ENCODE measurements at places on chromosomes 12 and 14. TPM values are rescaled to one million over a fixed set of nuclear protein-coding genes. Genes with fewer than 3 reads are reported as not detected.

The NGB gene
- not detected for total RNA-seq

The LRP10 gene
- 109 TPM for total RNA-seq

The ARHGAP9 gene
- 5.1 TPM for total RNA-seq

GRCh38 chr12:106739318-106739717 is 35.2 kb upstream of the RIC8B start:
- H3K4me1 ChIP-seq, result no peaks in the 10 kb centered on the region
- H3K27ac ChIP-seq, result no peak overlapping the region
- H3K36me3 ChIP-seq, result no peaks in the 10 kb centered on the region
- no peak overlapping the region for H3K4me3 ChIP-seq
- no peaks in the 10 kb centered on the region for H3K27me3 ChIP-seq

DNA sequence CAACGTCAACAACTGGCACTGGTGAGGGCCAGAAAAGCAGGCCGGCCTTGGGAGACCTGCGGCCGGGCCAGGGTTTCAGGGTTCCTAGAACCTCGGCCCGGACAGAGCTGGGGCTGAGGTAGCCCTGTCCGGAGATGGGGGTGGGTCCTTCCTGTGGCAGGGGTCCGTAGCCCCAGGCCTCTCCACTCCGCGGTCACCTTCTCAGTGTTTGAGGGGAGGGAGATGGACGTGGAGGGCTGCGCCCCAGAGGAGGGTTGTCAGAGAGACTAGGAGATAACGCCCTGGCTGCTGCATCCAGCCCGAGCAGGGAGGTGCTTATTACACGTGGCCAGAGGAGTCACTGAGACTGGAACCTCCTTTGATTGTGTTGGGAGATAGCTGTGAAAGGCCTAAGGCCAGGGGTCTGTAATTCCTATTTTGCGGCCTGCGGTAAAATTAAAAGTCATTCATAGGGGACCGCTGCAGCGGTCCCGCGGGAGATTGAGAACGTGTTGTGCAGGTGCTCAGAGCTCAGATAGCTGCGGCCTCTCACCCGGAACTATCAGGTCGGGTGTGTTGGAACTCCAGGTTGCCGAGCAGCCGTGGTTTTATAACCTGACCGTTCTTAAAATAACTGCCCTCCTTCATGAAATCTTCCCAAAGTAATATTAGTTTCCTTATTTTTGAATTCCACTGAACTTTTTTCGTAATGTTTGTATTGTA is 507 bp downstream of the AHSA1 start:
- no peak for DNase-seq
- H3K36me3 ChIP-seq, result no peaks in the 10 kb centered on the region
- H3K27me3 ChIP-seq, result no peaks in the 10 kb centered on the region
- H3K27ac ChIP-seq, result peak overlapping the region; percentile 94
- H3K4me3 ChIP-seq, result peak overlapping the region; percentile 90
- peaks cover 23% of the 10 kb centered on the region for H3K4me1 ChIP-seq

- no peaks in the 10 kb centered on the region for H3K36me3 ChIP-seq
- no peak overlapping the region for H3K27ac ChIP-seq
- DNase-seq, result no peak
Measured at GRCh38 chr12:52229836-52230343, 3.2 kb upstream of the KRT7 start.

- H3K27ac ChIP-seq, result no peak overlapping the region
- no peaks in the 10 kb centered on the region for H3K36me3 ChIP-seq
- H3K27me3 ChIP-seq, result no peaks in the 10 kb centered on the region
- no peak overlapping the region for H3K4me3 ChIP-seq
Measured at GRCh38 chr12:48771588-48772112, 17.2 kb downstream of the ADCY6 start.

GRCh38 chr12:1457901-1458300 is 136.5 kb downstream of the FBXL14 start:
- peaks cover 17% of the 10 kb centered on the region for H3K4me1 ChIP-seq
- H3K27me3 ChIP-seq, result no peaks in the 10 kb centered on the region
- no peaks in the 10 kb centered on the region for H3K36me3 ChIP-seq
- no peak overlapping the region for H3K4me3 ChIP-seq

All from gastrocnemius medialis (tissue), 4 donors.